Fibroblast of mammary gland (primary cell): ENCODE measurements at places on chromosomes 5 and 9.
A peak's percentile ranks its signal among the peaks of the same experiment; 100 is the strongest.

DNA sequence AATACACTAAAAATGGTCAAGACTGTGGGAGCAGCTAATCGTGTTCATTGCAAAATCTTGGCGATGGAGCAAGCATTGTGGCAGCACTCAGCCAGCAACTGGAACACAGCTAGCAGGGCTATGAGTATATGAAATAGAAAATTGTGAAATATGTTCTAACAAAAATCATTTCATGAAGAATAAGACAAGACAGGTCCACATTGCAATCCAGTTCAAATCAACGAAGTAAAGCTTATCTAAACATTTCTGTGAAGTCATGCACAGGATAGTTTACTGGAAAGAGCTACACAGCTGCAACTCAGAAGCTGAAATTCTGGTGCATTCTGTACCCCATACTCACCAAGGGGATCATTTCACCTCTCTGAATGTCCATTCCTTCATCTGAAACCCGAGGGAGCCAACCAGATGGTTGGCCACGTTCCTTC lies 5.3 kb upstream of the NFIL3 start:
- DNase-seq: peak; percentile 86

DNA sequence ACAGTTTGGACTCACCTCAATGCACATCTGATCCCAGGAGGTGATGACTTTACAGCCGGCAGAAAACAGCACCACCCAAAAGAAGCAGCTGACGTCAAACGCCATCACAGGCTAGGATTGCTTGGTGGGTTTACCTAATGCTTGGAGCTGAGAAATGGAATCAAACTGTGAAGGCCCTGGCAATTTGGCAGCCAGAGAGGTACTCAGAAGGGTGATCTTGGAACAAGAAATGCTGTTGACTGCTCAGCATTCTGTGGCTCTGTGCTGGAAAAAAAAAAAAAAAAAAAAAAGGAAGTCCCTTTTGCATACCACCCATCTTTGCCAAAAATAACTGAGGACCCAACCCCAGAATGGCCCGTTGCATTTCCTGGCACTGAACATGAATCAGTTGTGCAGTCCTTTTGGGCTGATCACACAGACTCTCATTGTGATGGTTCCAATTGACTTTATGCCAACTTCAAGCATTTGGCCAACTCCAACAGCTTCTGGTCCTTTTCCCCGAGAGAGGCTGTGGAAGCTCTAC lies at the start of gene CD180:
CD180 (minus strand) TSS at position 263 of the 523 bp plus-strand sequence; CDS start at position 105, 158 bp downstream.
- DNase-seq: no peak

- no peak for DNase-seq
Measured at GRCh38 chr9:86997951-86998350, 50.6 kb upstream of the GAS1 start.

DNA sequence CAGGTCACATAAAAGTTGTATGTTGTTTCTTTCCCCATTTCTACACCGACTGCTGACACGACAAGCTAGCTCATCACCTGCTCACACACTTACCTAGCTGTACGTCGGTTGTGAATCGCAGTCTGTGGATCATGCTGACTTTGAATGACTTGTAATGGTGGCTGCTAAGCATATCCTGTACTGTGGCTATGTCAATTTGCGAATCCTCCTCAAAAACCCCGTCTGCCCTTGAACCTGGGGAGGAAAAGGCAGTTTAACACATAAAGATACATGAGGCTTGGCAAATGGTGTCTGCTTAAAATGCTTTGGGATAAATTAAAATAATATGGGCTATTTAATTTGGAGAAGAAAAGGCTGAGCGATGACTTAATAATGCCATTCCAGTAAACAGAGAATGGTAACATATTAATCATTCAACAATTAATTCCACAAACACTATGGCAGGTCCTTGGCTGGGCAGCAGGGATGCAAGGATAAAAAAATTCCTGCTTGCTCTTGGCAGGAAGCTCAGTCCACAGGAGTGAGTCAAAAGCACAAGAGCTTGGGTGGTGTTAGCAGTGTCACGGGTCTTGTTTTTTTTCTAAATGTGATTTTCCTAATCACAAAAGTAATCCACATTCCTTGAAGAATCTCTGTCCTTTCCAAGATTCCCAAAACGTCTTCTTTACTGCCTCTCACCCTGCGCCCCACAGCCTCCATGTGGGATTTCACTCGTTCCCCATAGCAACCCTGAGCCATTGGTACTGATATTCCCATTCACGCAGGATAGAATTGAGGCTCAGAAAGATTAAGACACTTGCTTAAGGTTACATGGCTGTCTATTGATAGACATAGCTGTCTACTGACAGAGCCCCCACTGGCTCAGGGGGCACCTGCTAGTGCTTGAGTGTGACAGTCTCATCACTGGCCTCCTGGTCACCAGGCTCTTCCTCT lies 222.4 kb downstream of the MAPKAP1 start:
- peak; percentile 90 for DNase-seq

- DNase-seq: peak; percentile 96
Measured at GRCh38 chr5:179313849-179314521, 31.3 kb downstream of the ADAMTS2 start.

- no peak for DNase-seq
Measured at GRCh38 chr5:150258130-150258529, 31.4 kb downstream of the CAMK2A start.

DNA sequence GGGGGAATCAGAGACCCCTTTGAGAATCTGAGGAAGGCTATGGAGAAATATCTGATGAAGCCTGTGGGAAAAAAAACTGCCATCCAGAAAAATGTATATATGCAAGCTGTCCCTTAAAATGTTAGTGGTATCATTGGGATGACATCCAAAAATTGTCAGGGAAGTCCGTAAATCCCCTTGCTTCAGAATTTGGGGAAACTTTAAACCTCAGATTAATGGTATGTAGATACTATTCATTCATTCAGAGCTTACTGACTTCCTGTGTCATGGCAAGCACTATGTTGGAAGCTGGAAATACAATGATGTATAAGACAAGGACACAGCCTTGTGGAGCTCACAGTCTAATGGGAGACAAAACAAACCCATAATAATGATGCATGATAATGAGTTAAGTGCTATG lies 10.9 kb upstream of the MOB3B start:
- DNase-seq: peak; percentile 56

GRCh38 chr9:109815366-109815947 lies 35.5 kb downstream of the PALM2AKAP2 start:
- DNase-seq: peak; percentile 62

DNA sequence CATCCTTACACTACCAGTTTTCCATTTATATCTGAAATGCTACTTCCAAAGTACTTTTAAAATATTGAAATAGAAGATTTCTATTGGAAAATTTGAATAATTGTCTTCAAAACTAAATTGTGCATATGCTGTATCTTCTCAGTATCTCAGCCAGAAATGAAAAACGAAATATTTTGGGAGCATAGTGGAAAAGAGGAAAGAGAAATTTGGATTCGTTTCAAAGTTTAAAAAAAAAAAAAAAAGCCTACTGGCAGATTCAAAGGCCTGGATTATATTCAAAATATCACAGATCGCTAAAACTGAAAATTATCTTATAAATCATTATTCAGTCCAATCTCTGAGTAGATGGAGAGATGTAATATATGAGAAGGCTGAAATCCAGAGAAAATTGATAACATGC lies 440.7 kb downstream of the TAF11L14 start:
- no peak for DNase-seq

DNA sequence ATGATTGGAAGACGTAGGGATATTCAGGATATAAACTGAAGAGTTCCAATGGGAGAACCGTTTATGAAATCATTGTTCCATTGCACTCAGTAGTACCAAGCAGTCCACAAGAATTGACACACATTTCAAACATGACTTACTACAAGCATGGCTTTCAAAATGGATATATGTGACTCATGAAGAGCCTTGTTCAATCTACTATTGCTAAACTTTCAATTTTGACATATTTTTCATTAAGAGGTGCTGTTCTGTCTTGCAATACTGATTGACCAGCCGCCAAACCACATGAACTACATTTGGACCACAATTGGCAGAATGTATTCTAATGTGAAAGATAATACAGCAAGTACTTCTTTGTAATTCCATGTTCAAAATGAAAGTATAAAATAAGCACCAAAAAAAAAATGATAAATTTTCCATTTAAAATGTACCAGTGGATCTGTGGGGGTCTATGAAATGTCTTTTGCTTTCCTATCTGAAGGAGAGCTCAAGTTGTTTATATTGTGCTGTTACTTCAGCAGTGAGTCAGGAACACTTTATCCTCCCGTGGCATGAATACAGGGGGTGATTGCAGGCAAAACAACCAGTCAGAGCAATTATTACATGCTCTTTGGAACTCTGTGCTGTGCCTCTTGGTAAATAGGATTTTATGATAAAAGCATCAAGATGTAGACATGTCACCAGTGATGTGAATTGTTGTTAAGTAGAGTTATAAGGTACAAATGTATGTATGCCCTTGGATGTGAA lies 366.0 kb downstream of the ARRDC3 start:
- DNase-seq: peak; percentile 71

GRCh38 chr5:138981131-138981530 lies 106.0 kb upstream of the LRRTM2 start:
- peak; percentile 47 for DNase-seq

DNA sequence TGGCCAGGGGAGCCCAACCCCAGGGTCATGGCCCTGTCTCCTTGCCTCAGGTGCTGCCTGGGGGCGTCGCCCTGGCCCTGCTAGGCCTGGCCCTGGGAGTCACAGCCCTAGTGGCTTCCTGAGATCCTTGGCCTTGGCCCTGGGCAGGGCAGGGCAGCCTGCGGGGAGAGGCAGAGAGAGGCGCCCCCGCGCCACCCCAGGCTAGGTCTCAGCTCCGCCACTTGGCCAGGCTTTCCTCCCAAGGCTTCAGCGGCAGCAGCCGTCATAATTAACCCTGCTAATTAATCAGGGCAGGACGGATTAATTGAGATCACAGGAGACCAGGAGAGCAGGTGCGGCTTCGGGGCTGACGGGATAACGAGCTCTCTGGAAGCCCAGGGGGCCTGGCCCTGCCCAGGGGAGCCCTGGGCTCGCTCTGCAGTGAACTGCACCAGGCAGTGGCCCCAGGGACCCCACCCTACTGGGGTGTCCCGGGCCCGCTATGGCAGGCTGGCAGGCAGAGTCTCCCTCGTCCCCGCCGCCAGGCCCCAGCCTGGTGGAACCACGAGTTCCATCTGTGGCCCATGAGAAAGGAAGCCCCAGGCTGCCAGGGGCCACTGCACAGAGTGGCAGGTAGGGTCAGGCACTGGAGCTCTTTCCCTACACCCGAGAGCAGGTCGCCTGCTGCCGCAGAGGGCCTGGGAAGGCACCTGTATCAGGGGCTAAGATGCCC lies 269.6 kb downstream of the PBX3 start:
- DNase-seq: no peak

- DNase-seq: no peak
Measured at GRCh38 chr5:11110128-11110527, 349.1 kb upstream of the DAP start.

GRCh38 chr5:157324237-157324636 lies 58.3 kb downstream of the CYFIP2 start:
- DNase-seq: no peak

GRCh38 chr5:33588654-33589372 lies 148.0 kb downstream of the TARS1 start:
- no peak for DNase-seq

DNA sequence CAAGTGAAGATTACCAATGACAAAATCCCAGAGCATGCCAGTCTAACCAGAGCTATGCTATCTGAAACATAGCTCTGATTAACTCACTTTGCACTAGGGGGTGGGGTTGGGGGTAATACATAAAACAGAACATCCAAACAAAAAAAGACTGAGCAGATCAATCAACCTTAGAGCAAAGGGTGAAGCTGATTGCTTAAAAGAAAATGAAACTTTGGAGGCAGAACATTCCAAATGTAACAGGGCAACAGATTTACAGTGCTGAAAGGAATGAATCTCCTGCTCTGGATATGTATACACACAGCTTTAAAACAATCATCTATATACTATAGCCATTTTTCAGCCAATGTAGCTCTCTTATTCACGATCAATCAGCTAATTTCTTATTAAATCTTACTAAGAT lies 4.9 kb downstream of the IL6ST start:
- DNase-seq: no peak

GRCh38 chr9:34047864-34048726 lies 592 bp downstream of the UBAP2 start:
- DNase-seq: peak; percentile 23

GRCh38 chr9:120914953-120915352 lies 11.6 kb downstream of the TRAF1 start:
- peak; percentile 76 for DNase-seq
